ENCODE measurements at places on chromosomes 2 and 18.

DNA sequence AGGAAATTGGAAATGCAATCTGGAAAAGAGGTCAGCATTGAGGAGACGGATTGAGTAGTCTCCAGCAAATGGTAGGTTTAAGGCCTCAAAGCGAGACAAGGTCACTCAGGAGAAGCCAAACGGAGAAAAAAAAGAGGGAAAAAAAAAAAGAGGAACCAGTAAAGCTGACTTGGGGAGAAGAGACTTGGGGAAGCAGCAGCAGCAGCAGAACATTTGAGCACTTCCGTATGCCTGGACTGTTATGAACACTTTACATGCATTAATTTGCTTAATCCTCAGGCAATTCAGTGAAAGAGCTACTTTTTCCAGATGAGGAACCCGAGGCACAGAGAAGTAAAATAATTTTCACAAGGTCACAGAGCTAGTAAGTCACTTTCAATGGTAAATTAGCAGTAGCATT lies 81.3 kb downstream of the OSBPL6 start:
- DNase-seq, result no peak

- no peak for DNase-seq
Observed at GRCh38 chr2:33704406-33704855, 105.3 kb upstream of the FAM98A start.

GRCh38 chr18:29874519-29875098 lies 1167.9 kb downstream of the DSC3 start:
- DNase-seq, result peak; percentile 13

DNA sequence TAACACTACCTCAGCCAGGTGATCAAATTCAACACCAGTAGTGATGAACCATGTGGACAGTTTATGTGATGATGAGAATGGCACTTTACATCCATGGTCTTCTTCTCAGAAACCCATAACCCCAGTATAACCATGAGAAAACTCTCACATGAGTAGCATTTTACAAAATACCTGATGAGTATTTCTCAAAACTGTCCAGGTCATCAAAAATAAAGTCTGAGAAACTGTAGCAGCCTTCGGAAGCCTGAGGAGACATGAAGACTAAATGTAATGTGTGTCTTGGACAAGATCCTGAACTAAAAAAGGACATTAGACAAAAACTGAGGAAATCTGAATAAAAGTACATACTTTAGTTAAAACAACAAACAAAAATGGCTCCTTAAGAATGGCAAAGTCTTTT lies 108.9 kb downstream of the CTNNA2 start:
- DNase-seq, result no peak

- no peak for DNase-seq
Observed at GRCh38 chr2:126756125-126756524, 100.2 kb downstream of the GYPC start.

DNA sequence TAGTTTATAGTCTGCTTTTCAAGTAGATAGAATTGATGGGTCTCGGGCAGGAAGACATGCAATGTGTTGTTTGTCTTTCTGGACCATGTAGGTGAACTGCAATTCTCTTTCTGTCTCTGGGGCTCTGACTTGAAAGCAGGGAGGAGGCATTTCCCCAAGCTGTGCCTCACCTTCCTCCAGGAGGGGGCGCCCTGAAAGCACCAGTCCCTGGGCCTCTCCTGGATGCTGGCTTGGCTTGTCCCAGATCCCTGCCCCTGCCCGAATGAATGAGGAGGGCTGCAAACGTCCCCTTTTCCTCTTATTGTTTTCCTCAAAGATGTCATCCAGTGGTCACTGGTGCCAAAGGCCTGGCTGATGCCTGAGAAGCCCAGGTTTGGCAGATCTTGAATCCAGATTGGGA lies 270.6 kb downstream of the CELF4 start:
- DNase-seq, result peak; percentile 2

DNA sequence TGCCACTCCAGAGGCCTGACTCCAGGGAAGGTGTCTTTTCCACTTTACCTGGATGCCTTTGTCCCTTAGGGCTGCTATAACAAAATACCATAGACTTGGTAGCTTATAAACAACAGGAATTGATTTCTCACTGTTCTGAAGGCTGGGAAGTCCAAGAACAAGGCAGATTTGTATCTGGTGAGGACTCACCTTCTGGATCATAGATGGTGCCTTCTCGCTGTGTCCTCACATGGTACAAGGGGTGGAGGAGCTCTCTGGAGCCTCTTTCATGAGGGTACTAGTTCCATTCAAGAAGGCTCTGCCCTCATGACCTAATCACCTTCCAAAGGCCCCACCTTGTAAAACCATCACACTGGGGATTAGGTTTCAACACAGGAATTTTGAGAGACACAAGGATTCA lies 52.1 kb downstream of the SLC4A3 start:
- DNase-seq, result no peak

GRCh38 chr2:216829533-216829932 lies 30.3 kb downstream of the TNP1 start:
- DNase-seq, result peak; percentile 53

GRCh38 chr2:96112501-96113366 lies 3.6 kb downstream of the ADRA2B start:
- DNase-seq, result no peak

GRCh38 chr2:113879457-113879856 lies 10.4 kb upstream of the ACTR3 start:
- DNase-seq, result no peak

- DNase-seq, result no peak
Observed at GRCh38 chr18:46113751-46114150, 9.6 kb downstream of the HAUS1 start.

DNA sequence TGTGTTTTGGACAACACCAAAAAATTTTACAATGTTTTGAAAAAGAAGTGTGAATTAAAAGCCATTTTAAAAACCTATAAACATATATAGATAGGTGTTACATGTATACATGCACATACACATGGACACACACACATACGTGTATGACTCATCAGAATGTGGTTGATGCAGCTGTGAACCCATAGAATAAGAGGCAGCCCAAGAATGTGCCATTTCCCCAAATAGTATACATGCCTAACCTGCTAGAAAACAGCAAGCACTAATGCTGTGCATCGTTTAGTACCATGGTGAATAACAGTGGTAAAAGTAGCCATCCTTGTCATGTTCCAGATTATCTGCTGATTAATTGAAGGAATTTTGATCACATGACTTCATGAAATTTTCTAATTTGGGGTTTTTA lies 149.0 kb downstream of the DSEL start:
- DNase-seq, result no peak

DNA sequence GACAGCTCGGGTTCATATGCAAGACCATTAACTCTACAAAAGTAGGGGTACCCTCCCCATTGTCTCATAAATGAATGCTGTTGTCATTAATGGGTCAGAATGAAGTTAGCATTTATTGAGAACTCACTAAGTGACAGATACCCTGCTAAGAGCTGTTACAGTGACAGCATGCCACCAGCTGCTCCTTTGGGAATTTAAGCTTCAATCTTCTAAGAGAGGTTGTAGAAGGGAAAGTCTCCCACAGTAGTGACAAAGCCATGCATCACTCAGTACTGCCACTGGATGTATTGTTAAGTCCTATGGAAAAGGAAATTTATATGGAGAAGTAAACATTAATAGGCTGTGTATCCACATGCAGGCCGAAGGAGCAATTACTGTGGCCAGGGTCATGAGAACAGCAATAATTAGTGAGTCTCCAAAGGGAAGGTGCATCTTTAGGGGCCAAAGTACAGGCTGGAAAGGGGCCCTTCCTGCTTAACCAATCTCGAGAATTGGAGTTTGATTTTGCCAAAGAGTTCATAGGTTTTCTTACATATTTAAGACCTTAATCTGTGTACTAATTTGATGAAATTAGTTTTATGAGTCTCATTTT lies 64.5 kb upstream of the FAM124B start:
- DNase-seq, result no peak

DNA sequence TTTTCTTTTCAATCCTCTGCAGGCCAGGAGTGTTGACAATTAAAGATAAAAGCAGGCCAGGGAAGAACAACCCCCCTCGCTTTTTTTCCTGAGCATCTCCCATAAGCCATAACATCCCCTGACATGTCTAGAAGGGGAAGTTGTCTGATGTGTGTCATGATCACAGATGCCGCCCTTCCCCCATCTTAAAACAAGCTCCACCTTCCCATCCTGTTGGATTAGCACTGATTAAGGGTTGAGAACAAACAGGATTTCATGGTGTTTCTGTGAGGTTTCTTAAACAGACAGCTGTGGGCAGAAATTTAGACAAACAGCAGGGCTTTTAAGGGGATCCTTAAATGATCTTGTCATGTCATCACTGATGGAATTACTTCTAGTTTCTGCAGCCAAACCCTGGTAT lies 59.4 kb upstream of the UPP2 start:
- no peak for DNase-seq

DNA sequence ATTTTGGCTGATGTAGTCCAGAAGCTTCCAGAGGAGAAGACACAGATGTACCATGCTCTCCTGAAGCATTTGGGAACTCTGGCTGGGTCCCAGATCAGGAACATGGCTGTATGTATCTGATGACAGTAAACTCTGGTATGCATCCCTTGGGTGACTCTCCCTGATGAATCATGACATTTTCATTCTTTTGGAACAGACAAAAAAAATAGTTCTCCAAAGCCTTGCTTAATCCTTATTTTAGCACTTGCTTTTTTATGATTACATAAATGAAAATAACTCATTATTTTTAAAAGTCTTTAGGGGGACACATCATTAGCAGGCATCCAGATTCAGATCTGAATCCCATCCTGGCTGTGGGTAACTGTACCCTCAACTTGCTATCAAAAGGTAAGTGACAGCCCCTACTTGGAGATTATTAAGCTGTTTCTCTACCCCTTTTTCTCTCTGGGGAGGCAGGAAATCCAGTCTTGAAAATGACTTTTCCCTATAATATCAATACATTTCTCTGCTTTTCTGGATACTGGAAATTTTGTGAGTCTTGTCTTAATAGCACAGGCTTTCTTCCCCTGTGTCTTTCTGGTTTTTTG lies 23.3 kb downstream of the AOX1 start:
- peak; percentile 94 for DNase-seq

DNA sequence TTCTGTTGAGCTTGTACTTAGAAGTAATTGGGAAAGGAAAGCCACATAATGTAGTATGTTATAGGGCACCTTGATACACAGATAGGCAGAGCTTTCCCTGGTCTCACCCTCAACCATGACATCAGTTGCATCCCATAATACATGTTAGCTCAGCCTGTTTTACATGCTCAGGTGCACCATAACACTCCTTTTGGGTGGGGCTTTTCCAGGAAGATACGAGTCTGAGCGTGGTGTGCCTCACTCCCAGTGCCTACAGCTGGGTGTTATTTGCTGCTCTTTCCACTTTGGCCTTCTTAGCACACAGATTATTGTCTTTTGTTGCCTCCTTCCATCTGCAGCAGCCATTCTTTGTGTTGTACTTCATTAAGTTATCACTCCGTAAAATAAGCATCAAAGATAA lies 11.9 kb downstream of the TTC39C start:
- no peak for DNase-seq

DNA sequence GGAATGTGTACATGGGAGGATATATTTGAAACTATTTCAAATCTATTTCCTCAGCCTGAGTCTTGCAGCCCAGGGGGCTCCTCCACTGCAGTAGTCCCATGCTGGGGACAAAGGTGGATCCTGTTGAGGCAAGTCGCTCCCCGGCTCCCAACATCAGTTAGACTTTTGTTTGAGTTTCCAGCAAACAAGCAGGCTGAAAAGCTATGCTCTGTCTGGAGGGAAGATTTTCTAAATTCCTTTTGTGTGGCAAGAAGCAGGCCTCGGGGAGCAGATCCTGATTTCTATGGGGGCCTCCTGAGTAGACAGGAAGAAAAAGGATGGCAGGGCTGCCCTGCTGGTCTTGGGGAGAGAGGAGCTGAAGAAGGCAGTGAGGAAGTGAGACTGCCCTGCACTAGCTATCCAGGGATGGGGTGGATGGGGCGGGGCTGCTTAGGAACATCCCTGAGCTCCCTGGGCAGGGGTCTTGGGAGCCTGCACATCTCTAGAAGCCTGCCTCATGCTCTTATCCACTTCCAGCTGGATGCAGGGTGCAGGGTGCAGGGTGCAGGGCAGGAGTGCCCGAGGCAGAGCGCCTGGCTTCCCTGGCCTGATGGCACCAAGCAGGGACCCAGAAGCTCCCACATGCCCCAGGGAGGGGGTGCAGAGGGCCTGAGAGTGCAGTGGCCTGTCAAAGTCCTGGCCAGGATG lies 6.0 kb upstream of the CIB4 start:
- no peak for DNase-seq

GRCh38 chr2:132621131-132621875 lies 48.7 kb downstream of the LYPD1 start:
- no peak for DNase-seq

GRCh38 chr2:83196225-83196624 lies 1262.9 kb downstream of the SUCLG1 start:
- DNase-seq, result peak; percentile 30

DNA sequence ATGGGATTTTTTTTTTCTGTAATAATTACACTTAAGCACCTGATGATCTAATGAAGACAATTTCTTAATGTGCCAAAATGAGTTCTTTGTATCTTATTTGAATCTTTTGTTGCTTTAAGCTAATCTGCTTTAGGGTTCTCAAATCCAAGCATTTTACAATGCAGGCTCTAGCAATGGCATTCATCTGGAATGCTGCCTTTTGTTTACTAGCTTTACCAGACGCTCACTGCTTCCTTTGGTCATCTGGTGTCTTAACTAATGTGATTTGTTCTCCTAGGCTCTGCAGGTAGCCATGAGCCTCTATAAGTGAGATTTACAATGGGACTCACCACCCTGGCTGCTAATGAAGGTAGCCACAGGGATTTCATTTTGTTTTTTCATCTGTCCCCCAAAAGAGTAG lies 100.3 kb downstream of the GREB1L start:
- no peak for DNase-seq

GRCh38 chr18:12314591-12315305 lies 6.7 kb downstream of the TUBB6 start:
- no peak for DNase-seq

DNA sequence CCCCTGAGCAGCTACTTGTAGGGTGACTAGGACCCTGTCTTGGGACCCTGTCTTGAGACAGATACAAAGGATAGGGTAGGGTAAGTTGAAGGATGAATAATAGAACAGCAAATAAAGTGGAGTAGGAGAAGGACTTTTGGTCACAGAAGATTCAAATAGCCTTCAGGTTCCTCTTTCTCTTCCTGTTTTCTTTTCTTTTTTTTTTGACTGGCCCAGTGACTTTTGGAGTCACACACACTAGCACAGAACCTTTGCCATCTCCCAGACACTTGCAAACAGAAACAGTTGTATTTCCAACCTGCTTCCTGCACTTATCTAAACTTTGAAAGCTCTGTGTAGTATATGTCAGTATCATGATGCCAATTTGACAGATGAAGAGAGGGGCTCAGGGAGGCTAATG lies 108.2 kb downstream of the TDRD15 start:
- DNase-seq, result no peak

GRCh38 chr2:103459283-103459682 lies 697.5 kb downstream of the TMEM182 start:
- DNase-seq, result no peak

- no peak for DNase-seq
Observed at GRCh38 chr2:238160206-238161129, 1.7 kb downstream of the ERFE start.
